ENCODE measurements at places on chromosomes 2 and 18. TPM values are rescaled to one million over a fixed set of nuclear protein-coding genes. Genes with fewer than 3 reads are reported as not detected.

HES6 gene
- 3.1 TPM for polyA plus RNA-seq

GRCh38 chr2:10773821-10774341 lies 38.7 kb downstream of the PDIA6 start:
- DNase-seq = no peak

DNA sequence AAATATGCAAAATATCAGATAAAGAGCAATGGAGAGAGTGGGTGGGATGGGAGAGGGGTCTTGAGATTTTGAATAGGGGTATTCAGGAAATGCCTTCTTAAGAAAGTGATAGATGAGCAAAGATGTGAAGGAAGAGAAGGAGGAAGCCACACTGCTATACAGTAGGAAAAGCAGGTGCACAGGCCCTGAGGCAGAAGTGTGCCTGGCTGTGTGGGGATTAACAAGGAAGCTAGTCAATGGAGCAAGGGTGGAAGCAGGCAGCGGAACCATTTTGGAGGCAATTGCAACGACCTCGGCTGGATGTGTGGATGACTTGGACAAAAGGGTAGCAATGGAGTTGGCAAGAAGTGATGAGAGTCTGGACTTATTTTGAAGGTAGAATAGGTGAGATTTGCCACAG lies 11.0 kb upstream of the CNGA3 start:
- no peak for DNase-seq

GRCh38 chr18:58373481-58373880 lies 255.4 kb downstream of the ALPK2 start:
- DNase-seq = no peak

SKA1 gene
- 5.0 TPM for polyA plus RNA-seq

TSPYL6 gene
- polyA plus RNA-seq = 0.21 TPM

- DNase-seq = no peak
Observed at GRCh38 chr2:233404222-233404621, 49.9 kb downstream of the DGKD start.

GRCh38 chr2:12847694-12848575 lies 131.2 kb downstream of the TRIB2 start:
- no peak for DNase-seq

DNA sequence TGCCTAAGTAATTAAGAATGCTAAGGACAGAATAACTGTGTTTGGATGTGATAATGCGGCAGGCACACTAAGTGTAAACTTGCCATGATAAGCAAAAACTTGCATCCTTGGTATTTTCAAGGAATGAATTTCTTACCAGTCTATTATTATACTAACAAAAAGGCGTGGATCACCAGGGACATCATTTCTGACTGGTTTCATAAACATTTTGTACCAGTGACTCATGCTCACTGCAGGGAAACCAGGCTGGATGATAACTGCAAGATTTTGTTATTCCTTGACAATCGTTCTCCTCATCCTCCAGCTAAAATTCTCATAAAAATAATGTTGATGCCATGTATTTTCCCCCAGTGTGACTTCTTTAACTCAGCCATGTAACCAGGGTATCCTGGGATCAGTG lies 289.5 kb downstream of the CDCA7 start:
- no peak for DNase-seq

MPPE1 gene
- polyA plus RNA-seq = 51.1 TPM

DSC3 gene
- 0.30 TPM for polyA plus RNA-seq

DNA sequence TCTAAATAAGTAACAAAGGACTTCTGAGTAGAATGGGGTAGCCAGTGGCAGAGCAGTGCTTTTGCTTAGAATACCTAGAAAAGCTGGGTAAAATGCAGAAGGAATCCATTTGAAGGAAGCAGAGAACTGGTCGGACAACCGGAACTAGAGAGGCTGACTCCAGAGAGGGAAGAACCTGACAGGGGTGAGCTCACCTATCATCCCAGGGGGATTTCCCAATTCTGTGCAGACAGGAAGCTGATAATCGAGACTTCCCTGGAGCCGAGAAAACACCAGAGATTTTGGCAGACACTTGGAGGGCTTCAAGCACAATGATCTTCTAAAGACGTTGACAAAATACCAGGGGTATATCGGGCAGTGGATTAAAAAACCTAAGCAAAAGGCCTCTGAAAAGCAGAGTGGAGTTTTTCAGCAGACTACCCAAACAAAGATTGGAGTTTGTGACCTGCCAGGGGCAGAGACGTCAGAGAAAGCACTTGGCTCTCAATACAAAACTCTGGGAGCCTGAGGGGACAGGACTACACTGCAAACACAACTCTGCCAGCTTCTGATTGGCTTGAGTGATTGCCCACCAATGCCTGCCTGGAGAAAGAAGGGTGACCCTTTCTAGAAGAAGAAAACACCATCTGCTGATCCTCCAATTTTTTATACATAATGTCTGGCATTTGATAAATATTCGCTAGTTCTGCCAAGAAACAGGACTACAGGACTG lies 67.5 kb upstream of the TTN start:
- no peak for DNase-seq

APCDD1 gene
- polyA plus RNA-seq = 134 TPM

DNA sequence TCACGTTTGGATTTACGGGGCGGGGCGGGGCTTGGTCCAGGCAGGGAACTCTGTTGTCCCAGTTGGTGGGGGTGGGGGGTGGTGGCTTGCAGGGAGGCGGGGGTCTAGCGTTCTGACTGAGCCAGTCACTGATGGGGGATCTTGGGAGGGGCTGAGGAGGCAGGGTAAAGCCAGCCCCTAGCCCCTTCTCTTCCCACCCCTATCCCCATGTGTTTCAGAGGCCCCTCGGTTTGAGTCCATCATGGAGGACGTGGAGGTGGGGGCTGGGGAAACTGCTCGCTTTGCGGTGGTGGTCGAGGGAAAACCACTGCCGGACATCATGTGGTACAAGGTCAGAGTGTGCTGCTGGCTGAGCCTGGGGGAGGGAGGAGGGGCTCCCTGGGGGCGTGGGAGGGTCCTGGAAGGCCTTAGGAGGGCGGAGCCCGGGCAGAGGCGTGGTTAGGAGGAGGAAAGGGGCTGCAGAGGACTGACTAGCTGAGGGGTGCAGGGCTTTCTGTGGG lies 22.0 kb upstream of the GMPPA start:
- DNase-seq = no peak

GRCh38 chr2:84856787-84857186 lies 24.1 kb downstream of the TRABD2A start:
- DNase-seq = no peak

DNA sequence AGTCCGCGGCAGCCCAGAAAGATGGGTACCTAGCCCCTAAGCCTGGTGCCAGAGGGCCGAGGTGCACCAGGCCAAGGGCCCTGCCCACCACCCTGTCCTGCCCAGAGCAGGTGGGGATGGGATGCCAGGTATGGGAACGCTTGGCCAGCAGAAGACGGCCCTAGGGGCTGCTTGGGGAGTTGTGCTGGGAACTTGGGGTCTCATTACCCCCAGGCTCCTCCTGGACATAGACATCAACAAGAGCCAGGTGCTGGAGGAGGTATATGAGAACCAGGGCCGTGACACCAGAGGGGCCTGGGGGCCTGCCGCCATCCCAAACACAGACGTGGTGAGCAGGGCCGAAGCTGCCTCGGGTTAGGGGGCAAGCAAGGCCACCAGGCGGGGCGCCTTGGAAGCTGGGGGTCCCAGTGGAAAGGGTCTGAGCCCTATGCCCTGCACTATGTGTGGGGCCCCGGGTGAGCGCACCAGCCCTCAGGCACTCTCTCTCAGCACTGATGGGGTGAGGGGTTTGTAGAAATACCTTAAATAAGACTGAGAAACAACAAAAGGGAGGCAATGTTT lies 46.9 kb downstream of the FER1L5 start:
- DNase-seq = no peak

DNA sequence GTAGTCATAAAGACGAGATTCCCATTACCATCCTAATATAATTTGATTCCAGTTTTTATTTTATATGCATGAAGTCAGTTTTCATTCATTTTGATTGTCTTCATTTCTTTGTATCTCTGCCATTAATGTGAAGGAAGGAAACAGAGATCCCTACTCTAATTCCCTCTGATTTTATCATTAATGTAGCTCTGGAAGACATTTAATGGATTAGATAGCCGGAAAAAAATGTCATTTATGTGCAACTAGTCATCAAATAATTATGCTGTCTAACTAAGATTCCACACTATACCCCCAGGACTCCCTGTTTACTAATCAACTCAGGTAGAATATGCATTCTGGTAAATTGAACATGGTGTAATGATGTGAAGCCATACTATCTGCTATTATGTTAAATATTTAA lies 19.9 kb downstream of the RHBDD1 start:
- no peak for DNase-seq

- DNase-seq = no peak
Observed at GRCh38 chr2:36235426-36235825, 120.2 kb upstream of the CRIM1 start.

DNA sequence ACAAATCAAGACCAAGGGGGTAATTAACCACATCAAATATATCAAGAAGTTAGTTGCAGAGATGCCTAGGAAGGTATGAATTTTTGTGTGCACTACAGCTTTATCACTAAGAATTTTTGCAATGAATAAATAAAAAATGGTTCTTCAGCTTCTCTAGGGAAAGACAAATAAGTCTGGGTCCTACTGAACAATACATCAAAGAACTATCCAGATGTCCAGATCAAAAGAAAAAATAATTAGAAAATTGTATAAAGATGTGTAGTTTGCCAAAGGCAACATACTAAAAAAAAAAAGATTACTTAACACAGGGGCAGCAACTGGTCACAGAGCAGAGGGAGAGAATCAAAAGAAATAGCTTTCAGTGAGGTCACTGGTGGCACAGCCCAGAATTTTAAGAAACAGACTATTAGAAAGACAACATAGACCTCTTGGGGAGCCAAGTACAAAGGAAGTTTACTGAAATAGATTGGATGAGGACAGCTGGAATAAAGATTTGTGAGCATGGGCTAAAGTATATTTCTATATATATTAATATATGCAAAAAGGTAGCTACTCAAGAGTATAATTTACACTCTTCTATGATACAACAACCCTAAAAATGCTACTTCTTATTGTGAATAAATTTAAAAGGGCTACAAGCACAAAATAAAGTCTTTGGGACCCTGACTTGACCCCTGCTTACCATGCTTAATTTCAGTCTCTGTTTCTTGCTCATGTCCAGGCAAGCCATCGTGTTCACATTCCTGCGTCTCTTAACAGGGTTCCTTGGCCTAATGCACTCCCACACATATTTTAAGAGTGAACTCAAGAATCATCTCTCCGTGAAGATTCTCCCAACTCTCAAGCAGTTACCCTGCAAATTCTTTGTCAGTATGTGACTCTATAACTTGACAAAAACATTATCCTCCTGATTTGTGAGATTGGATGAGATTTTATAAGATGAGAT lies 99.0 kb upstream of the GRB14 start:
- no peak for DNase-seq

DNA sequence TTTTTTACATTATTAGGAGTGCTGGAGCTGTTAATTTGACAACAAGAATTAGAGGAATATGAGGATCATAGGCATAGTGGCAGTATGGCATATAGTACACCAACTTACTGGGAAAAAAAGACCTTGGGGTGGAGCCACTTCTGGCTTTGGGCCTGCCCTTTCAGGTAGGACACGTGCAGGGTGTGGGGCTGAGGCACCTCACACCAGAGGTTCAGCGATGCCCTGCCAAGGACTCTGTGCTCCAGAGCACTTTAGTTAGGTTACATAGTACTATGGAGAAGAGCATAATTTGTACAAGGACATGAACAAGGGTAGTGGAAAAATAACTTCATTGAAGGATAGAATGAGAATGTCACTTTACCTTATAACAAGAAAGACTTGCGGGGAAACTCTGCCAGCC lies 77.1 kb upstream of the CD302 start:
- DNase-seq = no peak

DNA sequence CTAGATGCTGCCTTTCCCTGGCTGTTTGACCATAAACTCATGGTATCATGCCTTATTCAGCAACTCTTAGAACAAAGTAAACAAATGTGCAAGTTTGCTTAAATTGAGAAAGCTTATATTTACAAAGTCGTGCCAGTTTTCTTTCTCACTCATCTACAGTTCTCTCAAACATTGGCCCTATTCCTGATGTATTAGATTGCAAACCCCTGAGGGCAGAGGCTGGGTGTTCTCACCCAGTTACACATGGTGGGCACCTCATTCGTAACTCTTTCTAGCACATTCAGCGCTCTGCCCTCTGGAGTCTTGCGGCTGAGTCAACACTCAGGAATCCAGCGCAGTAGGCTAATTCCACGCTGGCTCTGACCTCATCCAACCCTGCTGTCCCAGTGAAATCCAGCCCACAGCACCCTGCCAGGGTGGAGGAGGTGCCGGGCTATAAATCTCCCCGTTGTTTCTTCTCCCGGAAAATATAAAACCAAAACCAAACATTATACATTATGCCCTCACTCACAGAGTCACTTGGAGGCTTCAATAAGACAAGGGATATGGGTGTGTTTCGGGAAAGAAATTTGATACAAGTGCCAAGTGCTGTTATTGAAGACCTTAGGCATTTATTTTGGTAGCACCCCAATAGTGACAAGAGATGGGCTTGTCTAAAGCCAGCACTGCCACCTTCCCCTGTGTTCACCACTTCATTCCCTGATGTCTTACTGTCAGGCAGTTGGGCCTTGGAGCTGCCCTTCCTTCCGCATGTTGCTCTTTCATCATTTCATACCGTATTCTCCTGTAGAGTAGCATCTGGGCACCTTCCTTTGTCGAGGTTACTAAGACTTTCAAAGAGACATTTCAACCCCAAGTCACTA lies 287.4 kb downstream of the PRKCE start:
- peak; percentile 66 for DNase-seq

DNA sequence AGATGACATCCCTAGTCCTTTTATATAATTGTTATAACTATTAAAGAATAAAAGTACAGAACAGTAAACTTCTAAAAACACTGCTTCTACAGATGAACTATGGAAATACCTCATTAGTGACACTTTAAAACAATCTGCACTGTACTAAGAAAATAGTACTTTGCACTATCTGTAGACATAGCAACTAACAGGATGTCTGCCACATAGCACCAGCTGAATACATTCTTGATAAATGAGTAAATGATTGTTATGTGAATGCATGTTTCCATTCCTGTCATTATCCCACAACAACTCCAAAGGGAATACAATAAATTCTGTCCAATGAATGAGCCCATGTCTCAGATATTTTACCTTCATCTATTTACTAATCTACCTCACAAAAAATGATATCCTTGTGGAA lies 115.3 kb upstream of the SLC35G4 start:
- DNase-seq = no peak

MAL gene
- polyA plus RNA-seq = 0.76 TPM

- no peak for DNase-seq
Observed at GRCh38 chr2:112085916-112086669, 31.0 kb downstream of the TMEM87B start.

GRCh38 chr2:26412091-26412673 lies 10.5 kb downstream of the DRC1 start:
- DNase-seq = no peak

GRCh38 chr2:136208682-136209420 lies 90.9 kb upstream of the CXCR4 start:
- no peak for DNase-seq

SIX3 gene
- not detected for polyA plus RNA-seq
